ENCODE measurements at places on chromosomes 16 and 17.
A peak's percentile ranks its signal among the peaks of the same experiment; 100 is the strongest.

GRCh38 chr17:74010903-74011302 is 192.6 kb upstream of the RPL38 start:
- DNase-seq, result no peak

DNA sequence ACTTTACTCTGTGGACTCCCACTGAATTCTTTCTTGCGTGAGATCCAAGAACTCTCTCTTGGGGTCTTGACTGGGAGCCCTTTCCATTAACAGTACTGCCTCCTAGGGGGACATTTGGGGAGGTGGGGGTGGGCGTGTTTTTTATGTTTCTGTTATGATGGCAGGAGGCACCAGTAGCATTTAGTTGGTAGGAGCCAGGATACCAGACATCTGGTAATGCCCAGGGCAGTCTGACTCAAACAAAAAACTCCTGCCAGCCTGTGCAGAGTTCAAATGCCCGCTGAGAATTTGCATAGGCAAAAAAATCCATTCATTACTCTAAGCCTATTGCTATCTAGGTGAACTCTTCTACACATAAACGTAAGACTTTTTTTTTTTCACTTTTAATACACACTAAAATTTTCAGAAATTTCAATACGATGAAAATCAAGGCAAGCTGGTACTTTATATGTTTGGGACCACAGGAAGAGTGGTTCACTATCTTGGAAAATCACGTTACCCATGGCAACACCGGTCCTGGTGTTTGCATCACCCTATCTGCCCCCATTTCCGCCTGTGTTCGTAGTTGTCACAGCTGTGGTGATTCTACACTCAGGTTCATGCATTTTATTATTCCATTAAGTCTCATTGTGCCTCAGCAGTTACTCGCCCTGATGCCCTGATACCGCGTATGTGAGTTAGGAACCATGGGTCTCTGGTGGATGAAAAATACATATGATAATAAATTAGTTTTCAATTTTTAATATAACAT is 121.1 kb upstream of the XYLT1 start:
- DNase-seq, result no peak

DNA sequence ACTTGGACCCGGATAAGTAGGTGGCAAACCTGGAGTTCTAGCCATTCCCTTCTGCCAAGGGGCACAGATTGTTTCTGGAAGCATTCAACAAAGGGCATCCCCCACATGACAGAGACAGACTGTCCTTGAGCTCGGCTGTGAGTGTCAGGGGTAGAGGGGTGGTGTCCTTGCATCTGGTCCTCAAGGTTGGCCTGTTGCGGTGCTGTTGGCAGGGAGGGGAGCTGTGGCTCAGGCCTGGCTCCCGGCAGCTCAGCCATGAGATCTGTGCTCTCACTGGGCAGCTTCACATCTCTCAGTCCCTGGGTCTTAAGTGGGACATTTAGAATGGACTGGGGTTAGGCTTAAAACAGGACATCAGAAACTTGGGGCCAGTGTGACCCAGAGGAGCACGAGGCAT is 20.4 kb downstream of the CCDC182 start:
- DNase-seq, result no peak

DNA sequence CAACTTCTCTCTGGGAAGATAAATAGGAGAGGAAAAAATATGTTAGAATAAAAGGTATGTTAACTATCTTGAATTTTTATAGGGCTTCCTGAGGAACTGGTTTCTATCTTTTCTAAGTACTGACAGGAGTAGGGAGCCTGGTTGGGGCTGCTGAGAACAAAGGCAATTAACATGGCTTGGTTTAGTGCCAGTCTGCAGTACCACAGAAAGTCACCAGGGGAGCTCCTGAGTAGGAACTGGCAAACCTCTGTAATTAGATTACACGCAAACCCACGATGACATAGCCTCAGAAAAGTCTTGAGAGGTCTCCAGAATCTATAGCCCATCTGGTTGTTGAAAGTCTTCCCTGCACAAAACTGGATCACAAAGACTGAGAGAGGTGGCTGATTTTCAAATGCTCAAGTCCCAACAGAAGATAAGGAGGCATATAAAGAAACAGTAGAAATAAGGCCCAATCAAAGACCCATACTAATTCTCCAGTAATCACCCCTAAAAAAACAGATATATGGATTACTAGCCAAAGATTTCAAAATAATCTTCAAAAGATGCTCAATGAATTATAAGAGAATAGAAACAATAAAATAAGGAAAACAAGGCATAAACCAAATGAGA is 11.7 kb upstream of the CNTNAP4 start:
- no peak for DNase-seq

DNA sequence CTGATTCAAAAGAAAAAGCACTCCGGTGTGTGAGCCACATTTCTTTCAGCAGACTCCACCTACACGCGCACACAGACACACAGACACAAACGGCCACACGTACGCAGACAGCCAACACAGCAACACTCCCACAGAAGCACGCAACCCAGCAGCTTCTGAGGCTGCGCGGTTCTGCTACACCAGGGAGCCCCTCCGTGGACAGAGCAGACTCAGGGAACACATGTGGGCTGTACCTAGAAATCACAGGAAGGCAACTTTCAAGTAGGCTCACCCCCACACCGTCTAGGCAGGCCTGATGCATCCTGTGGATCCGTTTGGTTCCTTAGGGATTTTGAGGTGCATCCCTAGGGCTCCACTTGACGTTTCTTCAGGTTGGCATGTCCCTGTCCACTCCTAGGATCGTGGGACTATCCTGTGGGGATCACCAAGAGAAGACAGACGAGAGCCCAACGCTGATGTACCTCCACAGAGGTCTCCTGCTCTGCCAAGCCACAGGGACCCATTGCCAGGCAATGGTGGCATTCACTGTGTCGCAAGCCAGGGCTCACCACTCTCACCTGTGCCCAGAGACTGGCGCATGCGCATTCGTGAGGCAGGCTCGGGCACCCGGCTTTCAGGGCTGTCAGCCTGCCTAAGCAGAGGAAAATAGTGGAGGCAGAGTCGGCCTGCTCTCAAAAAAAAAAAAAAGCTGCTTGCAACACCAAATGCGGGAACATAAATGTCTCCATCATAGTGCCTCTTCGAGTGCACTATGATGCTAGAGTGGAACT is 2333.3 kb downstream of the TP53TG3F start:
- DNase-seq, result no peak

GRCh38 chr16:3641801-3642396 is 12.6 kb upstream of the DNASE1 start:
- DNase-seq, result no peak

GRCh38 chr17:78444392-78444791 is 65.9 kb downstream of the PGS1 start:
- no peak for DNase-seq

DNA sequence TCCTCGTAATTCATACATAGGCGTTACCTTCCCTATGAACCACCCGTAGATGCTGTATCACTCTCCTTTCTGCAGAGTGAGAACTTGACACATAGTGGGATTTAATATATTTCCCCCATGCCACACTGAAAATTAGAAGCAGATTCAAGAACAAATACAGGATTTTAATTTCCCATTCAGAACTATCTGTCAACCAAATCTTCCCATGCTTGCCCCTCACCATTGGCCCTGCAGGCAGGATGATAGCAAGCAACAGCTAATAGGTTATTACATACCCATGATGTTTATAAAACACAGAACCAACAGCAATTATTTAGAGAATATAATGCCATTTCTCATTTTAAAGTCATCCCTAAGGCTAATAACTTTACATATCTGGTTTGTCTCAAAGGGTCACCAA is 55.0 kb upstream of the GNAO1 start:
- no peak for DNase-seq

GRCh38 chr17:74833501-74834377 is 25.9 kb downstream of the GRIN2C start:
- no peak for DNase-seq

DNA sequence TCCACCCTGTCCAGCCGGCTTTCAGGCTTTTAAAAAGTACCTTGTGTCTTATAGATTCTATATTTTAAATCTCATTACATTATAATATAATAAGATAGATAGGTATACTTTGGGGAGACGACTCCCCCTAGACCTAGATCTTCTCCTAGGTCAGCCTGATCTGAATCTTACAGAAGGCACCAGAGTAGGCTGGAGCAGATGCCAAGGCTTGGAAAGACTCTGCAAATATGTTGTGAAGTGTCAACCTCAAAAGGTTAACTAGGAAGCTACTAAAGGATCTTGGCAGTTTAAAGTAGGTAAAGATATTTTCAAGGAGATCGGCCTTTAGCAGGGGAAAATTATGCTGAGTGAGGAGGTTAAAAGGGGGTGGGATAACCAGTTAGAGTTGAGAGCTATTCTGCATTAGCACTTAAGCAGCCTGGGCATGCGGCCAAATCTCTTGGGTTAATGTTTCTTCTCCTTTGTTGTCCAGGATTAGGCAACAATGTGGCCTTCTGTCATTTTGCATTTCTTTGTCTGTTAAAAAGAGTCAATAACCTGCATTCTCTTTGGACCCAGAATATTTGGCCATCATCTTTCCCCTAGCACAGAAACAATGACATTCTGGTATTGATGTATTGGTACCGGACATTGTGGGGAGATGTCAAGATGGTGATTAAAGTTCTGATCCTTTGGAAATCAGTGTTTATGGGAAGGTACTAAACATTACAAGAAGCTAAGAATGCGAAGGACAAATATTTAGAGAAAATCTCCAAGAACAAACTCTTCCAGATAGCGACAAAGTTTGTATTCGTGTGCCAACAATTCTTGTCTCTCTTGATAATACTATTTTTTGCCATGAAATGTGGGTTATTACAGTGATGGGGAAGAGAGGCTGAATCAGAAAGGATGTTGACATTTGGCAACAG is 51.2 kb upstream of the DHX40 start:
- DNase-seq, result peak; percentile 53

DNA sequence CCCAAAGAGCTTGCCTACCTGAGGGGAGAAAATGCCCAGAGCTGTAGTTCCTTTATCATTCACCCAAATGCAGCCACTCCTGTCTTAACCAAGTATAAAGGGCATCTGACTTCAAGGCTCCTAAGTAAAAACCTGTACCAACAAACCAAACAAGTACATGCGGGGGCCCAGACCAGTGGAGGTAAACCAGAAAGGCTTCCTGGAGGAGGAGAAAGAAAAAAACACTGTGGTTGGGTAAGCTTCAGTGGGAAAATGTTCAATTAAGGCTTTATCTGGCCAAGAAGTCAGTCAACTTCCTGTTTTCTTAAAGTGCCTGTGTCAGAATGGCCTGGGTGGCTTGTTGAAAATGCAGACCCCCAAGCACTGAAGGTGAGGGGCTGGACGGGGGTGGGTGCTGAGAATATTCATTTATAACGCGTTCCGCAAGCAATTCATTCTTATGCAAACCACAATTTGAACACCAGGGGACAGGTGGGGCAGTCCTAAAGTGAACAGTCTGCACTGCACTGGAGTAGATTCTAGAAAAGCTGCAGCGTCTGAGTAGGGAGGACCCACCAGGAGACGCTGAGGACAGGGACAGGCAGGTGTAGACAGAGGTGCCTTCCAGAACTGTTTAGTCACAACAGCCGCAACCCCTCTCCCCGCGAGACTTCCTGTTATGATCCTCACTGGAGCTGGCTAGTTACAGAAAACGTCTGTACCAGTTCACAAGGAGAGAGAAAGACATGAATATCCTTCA is 467.1 kb downstream of the SOX9 start:
- no peak for DNase-seq

GRCh38 chr17:79948406-79948944 is 87.2 kb downstream of the TBC1D16 start:
- no peak for DNase-seq

DNA sequence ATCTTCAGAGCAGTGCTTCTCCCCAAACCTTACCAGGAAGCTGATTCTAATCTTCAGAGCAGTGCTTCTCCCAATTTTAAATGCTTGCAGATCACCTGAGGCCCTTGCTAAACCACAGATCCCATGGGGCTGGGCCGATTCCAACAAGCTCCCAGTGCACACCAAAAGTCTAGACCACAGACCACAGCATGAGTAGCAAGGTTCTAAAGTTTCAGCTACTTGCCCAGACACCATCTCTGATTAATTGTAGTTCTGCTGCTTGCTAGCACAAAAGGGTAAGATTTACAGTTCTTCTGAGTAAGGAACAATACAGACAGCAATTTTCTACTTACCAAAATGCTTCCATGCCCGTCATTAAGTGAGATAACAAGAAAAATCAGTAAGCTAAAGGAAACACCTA is 12.2 kb downstream of the CLEC3A start:
- no peak for DNase-seq

DNA sequence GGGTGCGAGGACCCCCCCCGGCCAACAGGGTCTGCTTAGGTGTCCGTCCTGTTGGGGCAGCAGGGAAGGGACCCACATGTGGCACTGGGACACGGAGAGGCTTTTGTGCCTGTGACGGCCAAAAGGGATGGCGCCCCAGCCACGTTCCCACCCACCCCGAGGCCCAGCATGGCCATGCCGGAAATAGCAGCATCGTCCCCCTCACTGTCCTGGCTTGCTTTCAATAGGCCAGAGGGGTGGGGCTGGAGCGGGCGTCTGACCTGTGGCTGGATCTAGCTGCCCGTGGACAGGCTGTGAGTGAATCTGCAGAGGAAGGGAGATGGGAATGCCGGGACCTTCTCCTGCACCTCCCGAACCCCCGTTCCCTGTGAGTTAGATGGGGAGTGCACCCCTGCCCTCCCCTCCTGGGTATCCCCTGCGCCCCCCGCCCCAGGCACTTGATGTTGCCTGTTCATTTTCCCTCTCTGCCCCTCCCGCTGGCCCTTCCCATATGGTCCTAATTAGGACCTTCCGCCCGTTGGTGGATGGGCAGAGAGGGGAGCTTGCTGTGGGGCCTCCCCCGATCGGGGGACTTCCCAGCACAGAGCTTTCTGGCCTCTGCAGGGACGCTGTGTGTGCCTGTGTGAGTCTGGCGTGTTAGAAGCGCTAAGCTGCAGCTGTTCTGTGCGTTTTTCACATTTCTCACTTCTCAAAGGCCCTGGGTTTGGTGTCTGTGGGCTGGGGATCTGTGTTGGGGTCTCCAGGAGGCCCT is 292.8 kb downstream of the SEC14L1 start:
- DNase-seq, result no peak

DNA sequence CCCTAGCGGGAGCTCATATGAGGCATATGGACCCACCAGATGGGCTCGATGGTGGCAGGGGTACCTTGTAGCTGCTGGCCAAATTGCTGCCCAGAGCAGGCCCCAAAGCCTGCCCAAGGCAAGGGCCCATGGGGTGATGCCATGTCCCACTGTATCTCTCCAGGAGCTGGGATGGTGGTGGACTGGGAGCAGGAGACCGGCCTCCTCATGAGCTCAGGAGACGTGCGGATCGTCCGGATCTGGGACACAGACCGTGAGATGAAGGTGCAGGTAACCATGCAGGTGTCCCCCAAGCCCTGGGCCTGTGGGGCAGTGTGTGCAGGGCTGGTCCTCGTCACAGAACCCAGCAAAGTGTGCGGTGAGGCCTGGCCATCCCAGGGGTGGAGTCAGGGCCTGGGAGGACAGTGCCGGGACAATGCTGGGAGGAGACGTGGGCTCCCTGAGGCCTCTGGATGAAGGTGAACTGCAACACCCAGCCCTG is 34.1 kb upstream of the CHMP6 start:
- DNase-seq, result peak; percentile 19

GRCh38 chr17:40791111-40791510 is 8.6 kb downstream of the KRT28 start:
- DNase-seq, result no peak
